Inflammatory macrophage treated with lipopolysaccharide for 4 hours (primary cell): ENCODE measurements at places on chromosomes 3 and 15.
A peak's percentile ranks its signal among the peaks of the same experiment; 100 is the strongest.

- DNase-seq = no peak
Measured at GRCh38 chr3:139122221-139122581, 77.5 kb upstream of the PRR23C start.

DNA sequence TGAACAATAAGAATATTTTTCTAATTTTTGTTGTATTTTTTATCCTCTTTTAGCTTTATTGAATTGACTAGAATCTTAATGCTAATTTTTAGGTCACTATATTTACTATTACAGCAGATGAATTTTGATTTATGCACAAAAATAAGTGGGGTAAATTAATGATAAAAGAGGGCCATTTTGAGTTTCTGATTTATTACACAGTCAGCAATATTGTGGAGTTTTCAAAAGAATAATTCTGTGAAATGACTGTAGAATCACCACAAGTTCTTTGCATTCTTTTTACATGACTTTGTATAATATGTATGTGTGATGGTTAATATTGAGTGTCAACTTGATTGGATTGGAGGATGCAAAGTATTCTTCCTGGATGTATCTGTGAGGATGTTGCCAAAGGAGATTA is 812.4 kb upstream of the DPPA4 start:
- DNase-seq = no peak

GRCh38 chr3:39290255-39290654 is 10.4 kb upstream of the CX3CR1 start:
- DNase-seq = peak; percentile 58

DNA sequence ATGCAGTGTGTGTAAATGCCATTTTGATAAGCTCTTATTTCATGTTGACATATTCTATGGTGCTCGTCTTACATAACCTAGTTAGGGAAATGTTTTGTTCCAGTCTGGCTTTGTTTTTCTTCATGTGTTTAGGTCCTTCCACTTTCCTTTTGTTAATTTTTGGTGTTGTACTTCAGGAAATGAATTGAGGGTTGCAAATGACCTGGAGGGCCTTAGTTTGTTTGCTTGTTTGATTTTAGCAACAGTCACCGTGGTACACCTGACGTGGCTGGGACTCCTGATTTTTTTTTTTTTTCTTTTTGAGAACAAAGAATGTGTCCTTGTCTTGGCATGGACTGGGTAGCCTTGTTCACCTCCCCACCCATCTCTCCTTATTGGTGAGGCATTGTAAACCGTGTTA is 114.8 kb downstream of the IGF1R start:
- no peak for DNase-seq

DNA sequence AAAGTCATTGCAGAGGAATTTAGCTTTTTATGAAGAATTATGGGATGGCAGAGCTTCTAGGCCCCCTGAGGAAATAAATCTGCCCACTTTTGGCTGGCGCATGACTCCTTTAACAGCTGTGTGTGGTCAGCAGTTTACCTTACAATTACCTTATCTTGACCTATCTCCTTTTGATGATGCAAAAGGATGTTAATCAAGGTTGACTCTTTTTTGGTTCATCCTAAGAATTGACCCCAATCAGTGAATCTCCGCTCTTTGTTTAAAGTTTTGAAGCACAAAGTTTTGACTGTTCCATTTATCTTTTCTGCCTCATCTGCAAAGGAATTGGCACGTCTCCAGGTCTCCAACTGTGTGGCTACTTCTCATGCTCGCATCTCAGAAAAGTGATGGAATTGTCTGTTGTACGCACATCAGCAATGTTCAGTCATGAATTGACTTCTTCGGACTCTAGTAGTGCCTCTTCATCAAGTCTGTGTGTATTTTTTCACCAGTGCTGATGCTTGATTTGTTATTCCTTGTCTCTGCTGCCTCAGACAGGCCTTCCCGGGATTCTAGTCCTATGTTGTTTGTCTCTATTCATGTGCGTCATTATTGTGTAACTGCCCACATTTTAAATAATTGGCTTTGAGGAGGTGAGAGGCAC is 196.2 kb upstream of the CFAP20DC start:
- no peak for DNase-seq

DNA sequence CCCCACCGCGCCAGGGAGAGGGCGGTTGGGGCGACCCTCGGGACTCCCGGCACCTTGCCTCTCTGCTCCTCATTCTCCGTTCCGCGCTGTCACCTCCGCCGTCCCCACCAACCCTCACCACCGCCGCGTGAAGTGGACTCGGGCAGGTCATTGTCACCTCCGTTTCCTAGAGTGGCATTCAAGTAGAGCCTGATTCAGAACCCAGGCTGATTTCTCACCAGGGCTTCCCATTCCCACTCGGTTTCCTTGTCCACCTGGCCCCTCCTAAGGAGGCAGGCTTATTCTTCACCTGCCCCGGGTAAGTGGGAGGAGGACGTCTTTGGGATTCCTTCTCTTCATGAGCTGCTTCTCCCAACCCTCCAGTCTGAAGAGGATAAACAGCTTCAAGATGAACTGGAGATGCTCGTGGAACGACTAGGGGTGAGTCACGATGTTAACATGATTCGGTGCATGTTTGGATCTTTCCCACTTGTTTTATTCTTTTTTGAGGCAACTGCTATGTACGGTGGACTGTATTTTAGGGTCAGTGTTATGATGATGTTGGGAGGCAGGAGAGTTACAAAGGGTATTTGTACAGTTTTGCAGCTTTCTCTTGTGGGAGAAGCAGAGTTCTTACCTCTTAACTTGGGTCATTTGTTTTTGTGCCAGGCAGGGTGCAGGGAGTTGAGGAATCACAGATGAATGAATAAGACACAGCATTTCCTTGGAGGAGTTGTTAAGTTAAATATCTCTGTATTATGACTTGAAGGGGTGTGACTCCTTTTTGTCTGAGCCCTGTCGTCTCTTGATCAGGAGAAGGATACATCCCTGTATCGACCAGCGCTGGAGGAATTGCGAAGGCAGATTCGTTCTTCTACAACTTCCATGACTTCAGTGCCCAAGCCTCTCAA is 692 bp downstream of the PSMD2 start:
- DNase-seq = peak; percentile 5

- DNase-seq = no peak
Measured at GRCh38 chr3:37162501-37163245, 11.7 kb downstream of the LRRFIP2 start.

GRCh38 chr3:75294124-75294523 is 370.0 kb upstream of the FRG2C start:
- DNase-seq = peak; percentile 12

- DNase-seq = no peak
Measured at GRCh38 chr3:177212278-177212610, 15.0 kb upstream of the TBL1XR1 start.
